ENCODE measurements at places on chromosomes 2 and 18.

GRCh38 chr2:173982918-173983317 is 17.7 kb upstream of the SP3 start:
- no peak for DNase-seq

- peak; percentile 97 for DNase-seq
These were observed 74.3 kb upstream of the TSPYL6 start for GRCh38 chr2:54330162-54330925.

DNA sequence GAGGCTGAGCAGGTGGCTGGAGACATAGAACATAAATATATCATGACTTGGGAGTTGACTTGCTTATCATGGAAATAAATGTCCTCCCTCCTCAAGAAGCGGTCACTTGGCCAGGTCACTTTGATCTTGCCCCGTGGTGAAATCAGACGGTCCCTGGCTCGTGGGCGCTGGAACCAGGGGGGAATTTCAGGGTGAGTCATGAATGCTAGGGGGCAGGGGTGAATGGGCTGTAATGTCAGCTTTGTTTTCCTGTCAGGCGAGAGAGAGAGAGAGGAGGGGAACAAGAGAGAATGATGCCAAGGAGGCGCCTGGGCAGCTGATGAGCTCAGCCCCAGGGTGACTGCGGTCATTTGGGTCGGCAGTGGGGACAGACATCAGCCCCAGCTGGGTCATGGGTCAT is 47.7 kb downstream of the RRM2 start:
- DNase-seq, result peak; percentile 10

DNA sequence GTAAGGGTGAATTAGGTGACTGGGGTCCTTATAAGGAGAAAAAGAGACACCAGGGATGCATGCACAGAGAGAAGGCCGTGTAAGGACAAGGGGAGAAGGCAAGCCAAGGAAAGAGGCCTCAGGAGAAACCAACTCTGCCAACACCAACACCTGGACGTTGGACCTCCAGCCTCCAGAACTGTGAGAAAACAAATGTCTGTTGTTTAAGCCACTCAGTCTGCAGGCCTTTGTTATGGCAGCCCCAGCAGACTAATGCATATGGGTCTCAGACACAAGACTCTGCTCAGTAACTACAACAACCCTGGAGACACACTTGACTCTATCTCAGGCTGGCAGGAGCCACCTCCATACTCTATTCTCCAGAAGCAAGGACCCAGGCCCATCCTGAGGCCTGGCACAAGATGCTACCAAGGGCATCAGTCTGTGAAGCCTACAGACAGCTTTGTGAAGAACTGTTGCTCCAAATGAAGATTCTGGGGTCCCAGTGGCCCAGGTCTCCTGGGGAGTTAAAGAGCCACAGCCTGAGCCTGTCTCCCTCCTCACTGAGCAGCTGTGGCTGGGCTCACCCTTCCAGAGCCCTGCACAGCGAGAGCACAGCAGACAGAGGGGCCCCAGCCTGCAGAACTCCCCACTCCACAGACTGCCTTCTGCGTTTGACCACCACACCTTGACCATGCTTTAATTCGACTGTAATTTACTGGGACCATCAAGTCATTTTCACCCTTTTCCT is 43.0 kb upstream of the SLC35G4 start:
- no peak for DNase-seq

DNA sequence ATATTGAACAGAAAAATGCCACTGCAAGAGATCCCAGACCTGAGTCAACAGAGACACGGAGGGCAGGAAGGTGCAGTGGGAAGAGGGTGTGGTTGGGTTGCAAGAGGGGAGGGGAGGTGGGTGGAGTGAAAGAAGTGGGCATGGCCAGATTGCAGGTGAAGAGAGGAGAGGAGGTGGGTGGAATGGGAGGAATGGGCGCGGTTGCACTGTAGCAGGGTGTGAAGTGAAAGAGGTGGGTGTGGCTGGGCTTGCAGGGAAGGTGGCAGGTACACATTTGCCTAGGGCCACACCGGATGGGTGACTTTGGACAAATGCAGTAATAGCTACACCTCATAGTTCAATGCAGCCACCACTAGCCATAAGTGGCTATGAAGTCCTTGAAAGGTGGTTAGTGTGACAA is 71.1 kb downstream of the DOCK10 start:
- DNase-seq, result no peak

GRCh38 chr2:75055820-75056675 is 97.6 kb downstream of the POLE4 start:
- DNase-seq, result peak; percentile 80

DNA sequence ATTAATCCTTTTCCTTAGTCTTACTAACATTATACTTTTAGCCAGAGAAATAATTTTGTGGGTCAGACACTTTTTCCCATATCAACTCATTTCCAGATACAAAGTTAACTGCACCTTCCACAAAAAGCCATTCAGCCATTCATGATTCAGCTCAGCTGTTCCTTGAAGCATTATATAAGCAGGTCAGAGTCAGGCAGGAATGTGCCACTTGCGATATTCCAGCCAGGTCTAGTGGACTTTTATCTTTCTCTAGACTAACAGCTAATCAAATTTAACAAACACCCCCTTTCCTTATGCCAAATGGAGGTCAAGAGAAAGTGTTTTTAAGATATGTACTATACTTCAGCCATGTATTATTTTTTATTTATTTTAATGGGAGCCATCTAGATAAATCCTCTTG is 75.6 kb upstream of the EPB41L3 start:
- no peak for DNase-seq

DNA sequence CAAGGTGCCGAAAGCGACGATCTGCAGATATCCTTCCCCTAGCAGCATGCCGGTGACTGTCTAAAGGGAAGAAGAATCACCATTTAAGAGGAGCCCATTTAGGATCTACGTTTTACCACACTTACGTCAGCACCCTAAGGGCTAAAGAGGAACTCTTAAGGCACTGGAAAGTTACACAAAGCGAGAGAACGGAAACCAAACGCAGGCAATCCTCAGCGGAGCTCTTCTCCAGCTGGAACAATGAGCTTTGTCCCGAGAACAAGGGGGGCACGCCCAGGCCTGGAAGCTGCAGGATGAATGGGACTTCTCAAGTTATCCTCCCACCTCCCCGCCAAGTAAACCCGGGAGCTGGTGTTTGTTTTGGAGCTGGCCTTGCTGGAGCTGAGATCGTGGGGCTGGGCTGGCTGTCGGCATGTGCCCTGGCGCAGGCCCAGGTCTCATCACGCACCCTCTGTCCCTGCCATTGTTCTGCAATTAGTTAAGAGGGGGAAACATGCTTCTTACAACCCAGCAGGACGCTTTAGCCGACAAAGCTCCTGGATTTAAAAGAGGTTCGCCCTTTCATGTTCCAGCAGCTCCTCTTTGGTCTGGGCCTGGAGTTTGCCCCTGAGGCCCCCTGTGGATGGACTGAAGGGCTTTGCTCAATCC is 36.4 kb downstream of the PXDN start:
- DNase-seq, result peak; percentile 95

DNA sequence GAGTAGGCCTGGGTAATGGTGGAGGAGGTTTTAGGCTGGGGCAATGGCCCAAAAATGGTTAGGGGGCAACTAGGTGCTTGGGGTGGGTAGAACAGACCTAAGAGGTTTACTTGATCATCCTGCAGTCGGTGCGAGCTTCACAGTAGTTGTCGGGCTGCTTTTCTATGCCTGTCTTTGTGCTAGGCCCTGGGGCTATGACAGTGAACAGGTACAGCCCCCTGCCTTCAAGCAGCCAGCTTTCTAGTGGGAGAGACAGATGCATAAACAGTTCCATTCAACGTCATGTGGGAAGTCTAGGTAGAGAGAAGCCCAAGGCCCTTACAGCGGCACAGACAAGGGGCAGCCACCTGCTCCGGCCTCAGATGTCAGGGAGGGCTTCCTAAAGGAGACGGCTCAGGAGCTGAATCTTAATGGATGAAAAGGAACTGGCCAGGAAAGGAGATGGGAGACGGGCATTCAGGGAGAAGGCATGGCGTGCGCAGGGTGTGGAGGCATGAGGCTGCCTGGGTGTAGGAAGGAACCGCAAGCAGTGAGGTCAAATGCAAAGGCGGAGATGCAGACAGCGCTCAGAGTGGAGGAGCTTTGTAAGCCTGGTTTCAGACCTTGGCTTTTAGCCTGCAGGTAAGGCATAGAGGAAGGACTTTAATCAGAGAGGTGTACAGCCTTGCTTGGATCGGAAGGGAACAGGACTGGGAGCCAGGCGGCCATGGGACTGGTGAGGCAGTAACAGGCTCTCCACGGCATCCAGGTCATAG is 6.0 kb downstream of the CTIF start:
- no peak for DNase-seq

- DNase-seq, result peak; percentile 63
These were observed 6.9 kb downstream of the TWIST2 start for GRCh38 chr2:238854699-238855229.

DNA sequence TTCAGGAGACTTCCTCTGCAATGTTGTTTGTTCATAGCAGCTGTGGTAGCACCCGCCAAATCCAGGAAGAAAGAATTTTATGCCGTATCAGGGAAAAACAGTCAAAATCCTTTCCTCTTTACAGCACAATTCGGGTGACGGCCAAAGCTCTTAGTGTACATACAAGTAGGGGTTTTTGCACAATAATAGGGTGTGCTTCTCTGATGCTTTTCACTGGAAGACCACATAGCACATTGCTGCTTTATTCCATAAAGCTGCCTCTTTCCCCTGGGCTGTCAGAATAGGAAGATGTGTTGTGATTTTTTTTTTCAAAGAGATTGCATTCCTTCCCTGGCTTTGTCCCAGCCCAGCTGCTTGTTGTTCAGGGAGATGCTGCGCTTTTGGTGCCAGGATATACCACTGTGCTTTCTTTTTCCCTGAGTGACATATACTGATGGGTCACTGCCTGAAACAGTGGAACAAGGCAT is 27.2 kb upstream of the LANCL1 start:
- no peak for DNase-seq

DNA sequence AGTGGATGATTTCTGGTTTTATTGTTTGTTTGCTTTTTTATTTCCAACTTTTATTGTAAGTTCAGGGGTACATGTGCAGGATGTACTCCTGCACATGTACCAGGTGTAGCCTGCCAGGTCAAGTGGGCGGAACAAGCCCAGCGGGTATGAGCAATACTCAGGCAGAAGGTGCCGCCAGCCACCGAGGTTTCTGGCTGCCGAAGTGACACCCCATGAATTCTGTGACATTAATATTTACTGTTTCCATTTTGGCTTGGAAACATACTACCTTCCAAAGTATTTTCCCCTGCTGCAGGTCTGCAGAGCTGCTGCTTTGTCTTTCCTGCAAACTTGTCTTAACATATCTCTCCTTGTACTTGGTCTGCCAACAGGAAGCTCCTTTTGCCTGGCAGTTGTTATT is 78.5 kb downstream of the PTPN4 start:
- DNase-seq, result no peak

DNA sequence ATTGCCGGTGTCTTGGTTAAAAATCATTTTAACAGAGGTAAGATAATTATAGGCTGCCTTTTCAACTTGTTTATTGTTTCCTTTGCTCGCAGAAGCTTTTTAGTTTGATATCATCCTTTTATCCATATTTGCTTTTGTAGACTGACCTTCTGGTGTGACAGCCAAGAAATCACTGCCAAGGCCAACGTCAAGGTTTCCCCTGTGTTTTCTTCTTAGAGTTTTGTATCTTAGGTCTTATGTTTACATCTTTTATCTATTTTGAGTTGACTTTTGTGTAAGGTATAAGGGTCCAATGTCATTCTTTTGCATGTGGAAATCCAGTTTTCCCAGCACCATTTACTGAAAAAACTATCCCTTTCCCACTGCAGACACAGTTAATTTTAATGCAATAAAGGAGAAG is 129.0 kb upstream of the ZFP36L2 start:
- no peak for DNase-seq

DNA sequence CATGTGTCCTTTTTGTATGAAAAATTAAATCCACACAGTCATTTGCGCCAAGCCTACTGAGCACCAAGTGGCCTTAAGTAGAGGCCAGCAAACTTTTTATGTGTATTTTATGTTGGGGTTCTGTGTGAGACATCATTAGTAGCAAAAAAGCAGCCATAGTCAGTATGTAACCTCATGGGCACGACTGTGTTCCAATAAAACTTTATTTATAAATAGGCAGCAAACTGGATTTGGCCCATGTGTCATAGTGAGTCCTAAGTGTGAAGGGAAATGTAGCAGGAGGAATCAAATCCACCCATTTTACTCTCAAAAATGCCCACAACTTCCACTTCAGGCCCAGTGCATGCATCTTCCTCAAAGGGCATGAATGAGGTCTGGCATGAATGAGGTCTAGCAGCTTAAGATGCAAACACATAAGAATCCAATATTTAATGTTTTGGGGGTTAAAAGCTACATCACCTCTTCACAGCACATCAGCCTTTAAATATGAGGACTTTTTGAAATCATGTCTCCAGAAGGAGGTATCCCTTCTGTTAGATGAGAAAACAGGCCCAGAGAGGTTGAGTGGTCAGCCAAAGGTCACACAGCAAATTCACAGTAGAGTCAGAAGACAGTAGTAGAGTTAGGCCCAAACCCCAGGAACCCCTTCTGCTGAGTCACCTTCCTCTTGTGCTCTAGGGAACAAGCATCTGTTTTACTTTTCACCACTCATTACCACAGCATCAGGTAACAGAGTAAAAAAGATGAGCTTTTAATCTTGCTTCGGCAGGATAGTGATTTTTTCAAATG is 45.6 kb downstream of the MREG start:
- DNase-seq, result no peak

DNA sequence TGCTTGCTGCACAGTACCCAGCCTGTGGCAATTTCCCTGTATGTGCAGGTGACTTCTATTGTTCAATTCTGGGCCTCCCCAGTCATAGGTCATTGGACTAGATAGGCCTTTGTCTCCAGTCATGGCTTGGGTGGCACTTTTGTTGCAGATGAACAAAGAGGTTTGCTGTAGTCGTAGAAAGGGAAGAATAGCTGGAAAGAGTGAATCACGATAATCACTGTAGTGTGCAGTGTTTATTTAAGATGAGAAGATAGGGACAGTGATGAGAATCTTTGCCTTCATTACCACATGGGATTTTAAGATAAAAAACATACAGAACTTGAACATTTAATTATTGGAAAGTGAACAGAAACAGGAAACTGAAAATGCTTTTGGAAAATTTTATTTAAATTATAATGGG is 156.1 kb upstream of the CYRIA start:
- DNase-seq, result no peak

- DNase-seq, result no peak
These were observed 710.0 kb downstream of the LRRTM4 start for GRCh38 chr2:76812156-76812555.

GRCh38 chr18:39500306-39500705 is 1934.7 kb upstream of the CELF4 start:
- DNase-seq, result no peak

DNA sequence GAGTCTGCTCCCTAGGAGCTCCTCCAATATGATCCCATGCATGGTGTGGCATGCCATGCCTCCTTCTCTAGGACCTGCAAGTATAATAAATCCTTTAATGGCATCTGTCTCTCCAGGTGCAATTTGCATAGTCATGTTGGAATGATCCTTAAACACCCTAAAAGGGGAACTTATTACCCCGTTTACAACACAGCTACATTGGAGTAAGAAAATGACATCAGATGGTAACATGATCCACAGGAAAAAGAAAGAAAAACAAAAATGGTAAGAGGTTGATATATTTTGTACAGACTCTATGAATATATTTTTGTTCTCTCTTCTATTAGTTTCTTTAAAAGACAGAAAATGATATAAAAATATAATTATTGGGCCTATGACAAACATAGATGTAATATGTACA is 79.0 kb downstream of the CRACDL start:
- no peak for DNase-seq

GRCh38 chr2:240913810-240914644 is 7.9 kb downstream of the CROCC2 start:
- peak; percentile 38 for DNase-seq

Measured in fibroblast of skin of back (primary cell).